ENCODE measurements at places on chromosomes 4 and X.

GRCh38 chr4:133544097-133544496 is 395.0 kb downstream of the PCDH10 start:
- no peak for DNase-seq

GRCh38 chrX:70041993-70042392 is 7.7 kb downstream of the AWAT2 start:
- no peak for DNase-seq

DNA sequence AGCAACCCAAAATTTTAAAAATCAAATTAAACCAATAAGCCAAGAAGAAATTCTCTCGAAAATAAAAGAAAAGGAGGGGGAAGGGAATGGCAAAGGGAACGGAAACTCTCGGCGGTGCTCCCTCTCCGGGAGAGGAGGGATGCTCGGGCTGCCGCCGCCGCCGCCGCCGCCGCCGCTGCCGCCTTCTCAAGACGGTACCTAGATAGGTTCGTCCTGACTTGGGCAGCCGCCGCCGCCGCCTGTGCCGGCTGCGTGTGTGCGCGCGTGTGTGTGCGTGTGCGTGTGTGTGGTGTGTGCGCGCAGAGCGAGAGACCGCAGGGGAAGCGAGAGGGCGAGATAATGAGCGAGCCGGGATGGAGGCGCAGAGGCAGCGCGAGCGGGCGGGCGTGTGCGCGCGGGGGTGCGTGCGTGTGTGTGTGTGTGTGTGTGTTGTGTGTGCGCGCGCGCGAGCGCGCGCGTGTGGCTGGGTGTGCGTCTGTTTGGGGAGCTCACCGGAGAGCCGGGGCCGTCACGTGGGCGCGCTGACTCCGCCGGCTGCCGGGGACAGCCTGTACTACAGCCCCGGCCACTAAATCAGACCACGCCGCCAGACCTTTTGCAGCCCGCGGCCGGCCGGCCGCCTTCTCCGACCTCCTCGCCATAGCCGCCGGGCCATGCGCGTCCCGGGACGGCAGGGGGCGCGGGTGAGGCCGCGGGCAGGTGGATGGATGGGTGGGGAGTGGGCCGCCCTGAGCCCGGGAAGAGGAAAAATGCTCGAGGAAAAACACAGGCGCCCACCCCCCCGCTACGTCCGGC is 111.6 kb downstream of the DHX15 start:
- DNase-seq: no peak

DNA sequence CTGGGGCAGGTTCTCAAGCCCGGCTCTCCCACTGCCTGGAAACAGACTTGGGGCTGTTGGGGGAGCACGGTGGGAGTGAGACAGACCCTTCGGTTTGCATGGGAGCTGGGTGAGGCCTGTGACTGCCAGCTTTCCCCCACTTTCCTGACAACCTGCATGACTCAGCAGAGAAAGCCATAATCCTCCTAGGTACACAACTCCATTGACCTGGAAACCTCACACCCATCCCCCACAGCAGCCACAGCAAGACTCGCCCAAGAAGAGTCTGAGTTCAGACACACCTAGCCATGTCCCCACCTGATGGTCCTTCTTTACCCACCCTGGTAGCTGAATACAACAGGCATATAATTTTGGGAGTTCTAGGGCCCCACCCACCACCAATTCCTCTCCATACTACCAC is 57.6 kb upstream of the UBQLN2 start:
- DNase-seq: no peak

DNA sequence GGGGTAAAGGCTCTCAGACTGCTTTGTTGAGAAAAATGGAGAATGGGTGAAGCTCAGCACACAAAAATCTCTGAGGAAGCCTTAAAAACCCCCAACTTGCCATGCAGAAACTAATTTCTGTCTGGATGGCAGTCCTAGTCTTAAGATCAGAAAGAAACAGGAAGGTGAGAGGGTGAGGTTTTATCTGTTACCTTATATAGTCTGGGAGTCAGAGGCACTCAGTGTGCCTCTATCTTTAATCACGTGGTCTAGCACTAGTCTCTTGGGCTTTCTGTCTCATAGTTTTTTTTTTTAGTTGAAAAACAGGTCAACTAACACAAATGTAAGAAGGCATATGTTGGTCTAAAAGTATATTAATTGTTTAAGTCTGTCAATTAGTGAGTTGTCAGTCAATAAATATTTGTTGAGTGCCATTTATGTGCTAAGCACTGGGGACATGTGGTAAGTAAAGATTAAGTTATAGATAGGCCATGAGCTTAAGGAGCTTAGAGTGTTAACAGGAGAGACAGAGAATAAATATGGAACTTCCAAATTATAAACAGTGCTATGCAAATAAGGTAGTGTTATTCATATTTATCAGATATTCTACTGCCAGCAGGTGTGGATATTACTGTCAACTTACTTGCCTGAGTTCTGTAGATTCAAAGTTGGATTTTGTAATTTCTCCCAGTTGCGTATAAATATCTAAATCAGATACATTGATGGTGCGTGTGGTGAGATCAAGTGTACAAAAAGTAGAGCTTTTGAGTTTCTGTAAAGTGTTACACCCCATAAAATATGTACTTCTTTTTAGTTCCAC is 7.0 kb downstream of the CYBB start:
- DNase-seq: no peak

DNA sequence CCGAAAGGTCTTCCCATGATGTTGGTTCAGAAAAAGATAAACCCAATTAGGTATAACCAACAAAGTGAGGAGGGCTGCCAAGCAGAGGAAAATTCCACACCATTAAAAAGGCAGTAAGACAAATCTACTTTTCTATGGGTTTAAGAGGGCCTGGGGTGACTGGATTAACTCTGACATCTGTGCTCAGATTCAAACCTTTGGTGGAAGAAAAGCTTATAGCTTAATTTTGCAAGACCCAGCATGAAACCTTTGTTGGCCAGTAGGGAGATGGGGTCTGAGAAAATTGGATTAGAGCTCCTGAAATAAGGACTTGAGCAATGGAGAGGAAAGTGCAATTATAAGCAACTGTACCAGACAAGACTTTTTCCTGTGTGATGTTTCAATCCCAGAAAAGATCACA is 104.2 kb downstream of the KDR start:
- no peak for DNase-seq

GRCh38 chr4:140764785-140765392 is 8.7 kb upstream of the TBC1D9 start:
- DNase-seq: no peak

GRCh38 chr4:13470379-13470778 is 13.8 kb downstream of the RAB28 start:
- no peak for DNase-seq

GRCh38 chr4:189081826-189082225 is 858.8 kb upstream of the FRG1 start:
- DNase-seq: no peak

DNA sequence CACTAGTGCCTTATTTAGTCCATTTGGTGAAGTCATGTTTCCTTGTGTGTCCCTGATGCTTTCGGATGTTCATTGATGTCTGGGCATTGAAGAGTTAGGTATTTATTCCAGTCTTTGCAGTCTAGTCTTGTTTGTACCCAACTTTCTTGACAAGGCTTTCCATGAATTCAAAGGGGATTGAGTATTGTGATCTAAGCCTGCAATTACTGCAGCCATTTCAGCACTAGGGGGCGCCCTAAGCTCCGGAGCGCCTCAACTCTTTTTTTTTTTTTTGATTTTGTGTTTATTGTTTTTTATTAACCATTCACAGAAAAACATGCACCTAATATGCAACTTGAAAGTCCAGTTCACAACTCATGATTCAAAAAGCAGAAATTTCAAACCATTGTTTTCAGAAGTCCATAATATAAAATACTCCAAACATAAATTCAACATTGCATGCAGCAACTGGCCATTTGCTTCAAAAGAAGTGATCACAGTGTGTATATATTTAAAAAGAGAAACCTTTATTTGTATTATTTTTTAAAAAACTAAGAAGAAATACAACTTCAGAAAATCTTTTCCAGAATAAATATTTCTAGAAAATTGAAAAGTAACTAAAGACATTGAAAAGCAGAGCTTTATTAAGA is 59.2 kb downstream of the PTPN13 start:
- no peak for DNase-seq

- no peak for DNase-seq
Observed at GRCh38 chrX:40573763-40574162, 7.0 kb upstream of the ATP6AP2 start.

GRCh38 chrX:148600131-148600530 is 99.7 kb downstream of the AFF2 start:
- no peak for DNase-seq

- DNase-seq: no peak
Observed at GRCh38 chr4:3702561-3703221, 63.5 kb upstream of the ADRA2C start.

GRCh38 chrX:134626434-134626833 is 31.8 kb downstream of the PLAC1 start:
- DNase-seq: no peak

DNA sequence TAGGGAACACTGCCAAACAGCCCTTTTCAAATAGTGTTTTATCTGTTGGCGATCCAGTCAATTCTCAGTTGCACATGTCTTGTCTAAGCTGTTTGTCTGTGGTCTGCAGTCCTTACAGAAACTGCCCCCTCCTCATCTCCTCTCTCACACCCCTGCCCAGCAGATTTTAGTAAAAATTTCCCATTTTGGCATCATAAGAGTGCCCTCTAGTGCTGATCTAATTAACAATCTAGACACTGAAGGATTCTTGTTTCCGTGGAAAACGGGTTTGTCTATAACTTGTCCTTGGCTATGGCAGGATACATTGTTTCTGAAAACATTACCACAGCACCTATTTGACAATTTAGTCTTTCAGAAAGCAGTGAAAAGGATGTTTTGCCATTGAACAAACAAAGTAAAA is 227.2 kb upstream of the MBNL3 start:
- DNase-seq: no peak

- no peak for DNase-seq
Observed at GRCh38 chr4:57095956-57096355, 14.2 kb downstream of the IGFBP7 start.

GRCh38 chr4:152540293-152540674 is 4.4 kb upstream of the FBXW7 start:
- DNase-seq: no peak

- DNase-seq: no peak
Observed at GRCh38 chr4:177057186-177057585, 252.5 kb upstream of the NEIL3 start.

DNA sequence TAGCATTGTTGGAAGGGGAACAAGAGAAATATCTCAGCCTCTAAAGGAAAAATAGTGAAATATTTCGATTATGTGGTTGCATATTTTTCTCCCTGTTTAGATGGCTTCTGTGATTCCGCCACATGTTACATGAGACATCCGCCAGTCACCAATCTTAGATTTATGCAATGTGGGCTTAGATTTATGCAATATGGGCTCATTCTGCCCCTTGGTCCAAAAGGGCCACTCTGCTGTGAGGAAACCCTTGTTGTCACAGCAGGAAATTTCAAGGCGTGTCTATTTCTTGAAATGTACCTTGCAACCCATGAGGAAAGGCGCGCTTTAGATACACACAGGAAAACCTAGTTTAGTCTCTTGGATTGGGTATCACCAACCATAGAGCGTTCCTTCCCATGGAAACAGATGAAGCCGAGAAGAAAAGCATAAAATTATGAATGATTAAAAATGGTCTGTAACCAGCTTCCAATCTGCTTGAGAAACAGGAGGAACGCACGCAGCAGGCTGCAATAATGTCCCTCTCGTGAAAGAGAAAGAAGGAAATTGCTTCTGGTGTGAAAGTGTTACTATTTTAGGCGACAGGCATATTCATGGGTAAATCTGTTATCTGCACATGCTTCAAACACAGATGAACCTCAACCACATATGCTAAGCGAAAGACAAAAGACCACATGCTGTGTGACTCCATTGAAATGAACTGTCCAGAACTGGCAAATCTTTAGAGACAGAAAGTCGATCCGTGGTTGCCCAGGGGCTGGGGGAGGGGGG is 3.7 kb downstream of the RS1 start:
- DNase-seq: no peak

DNA sequence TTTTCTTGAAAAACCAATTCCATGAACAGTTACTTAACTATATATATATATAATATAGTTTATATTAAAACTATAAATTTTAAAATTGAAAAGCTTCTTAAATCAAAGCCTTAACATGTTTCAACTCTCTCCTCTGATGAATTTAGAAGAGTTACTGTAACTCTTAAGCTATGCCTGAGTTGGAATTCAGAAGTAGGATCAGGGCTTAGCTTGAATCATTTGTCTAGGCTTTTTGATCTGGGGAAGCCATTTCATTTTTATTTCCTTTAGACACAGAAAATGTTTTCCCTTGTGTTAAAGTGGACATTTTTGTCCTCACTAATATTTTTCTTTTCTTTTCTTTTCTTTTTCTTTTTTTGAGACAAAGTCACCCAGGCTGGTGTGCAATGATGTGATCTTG is 40.4 kb upstream of the PDLIM5 start:
- DNase-seq: no peak

DNA sequence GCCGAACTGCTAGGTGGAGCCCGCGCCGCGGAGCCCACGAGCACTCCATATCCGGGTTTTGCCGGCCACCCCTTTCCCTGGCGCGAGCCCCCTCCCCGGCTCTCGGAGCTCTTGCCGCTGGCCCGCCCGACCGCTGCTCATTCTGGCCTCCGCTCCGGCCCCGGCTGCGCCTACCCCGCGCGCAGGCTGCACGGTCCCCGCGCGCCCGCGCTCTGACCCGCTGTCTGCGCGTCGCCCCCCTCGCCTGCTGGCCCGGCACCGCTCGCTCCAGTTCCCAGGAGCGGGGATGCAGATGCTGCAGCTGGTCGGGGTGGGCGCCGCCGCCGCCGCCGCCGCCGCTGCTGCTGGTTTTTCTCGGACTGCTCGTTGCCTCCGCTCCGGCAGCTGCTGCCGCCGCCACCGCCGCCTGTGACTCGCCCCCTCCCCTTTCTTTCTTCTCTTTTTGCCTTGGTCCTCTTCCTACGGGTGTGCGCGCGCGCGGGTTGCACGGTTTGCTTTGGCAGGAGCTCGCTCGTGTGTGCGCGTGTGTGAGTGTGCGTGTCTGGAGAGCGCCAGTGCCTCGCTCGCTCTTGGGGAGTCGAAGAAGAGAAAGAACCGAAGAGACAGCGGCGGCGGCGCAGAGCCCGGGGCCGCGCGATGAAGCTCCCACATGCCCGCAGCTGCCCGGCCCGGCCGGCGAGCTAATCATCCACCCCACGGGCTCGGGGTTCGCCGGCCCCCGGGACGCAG is at the start of gene ADGRL3:
ADGRL3 (plus strand) TSS at position 140 of the 729 bp plus-strand sequence.
- DNase-seq: no peak

GRCh38 chrX:134371133-134371532 is 88.8 kb upstream of the HPRT1 start:
- DNase-seq: no peak

DNA sequence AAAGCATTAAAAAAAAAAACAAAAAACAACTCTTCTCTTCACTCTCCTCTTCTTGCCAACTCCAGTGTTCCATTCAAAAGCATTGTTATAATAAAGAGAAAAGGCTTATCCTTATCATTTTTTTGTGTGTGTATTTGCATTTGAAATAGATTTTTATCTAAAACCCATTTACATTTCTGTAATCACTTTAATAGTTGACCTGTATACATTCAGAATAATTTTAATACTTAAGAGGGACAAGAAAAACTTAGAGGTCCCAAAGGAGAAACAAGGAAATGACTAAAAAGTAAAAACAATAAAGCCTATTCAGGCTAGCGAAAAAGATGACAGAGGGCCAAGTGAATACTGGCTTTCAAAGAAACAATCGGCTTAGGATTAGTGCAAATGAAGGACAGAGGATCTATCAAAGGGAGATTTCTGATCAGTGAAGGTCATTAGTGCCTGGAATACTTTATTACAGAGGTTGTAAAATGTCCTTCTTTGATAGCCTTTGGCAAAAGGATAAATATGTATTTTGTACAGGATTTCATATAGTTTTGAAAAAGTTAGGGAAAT is 808.3 kb downstream of the RPA4 start:
- DNase-seq: no peak

GRCh38 chr4:69489856-69490255 is 5.8 kb downstream of the UGT2B4 start:
- DNase-seq: no peak
